ENCODE measurements at places on chromosomes 11 and 22.

DNA sequence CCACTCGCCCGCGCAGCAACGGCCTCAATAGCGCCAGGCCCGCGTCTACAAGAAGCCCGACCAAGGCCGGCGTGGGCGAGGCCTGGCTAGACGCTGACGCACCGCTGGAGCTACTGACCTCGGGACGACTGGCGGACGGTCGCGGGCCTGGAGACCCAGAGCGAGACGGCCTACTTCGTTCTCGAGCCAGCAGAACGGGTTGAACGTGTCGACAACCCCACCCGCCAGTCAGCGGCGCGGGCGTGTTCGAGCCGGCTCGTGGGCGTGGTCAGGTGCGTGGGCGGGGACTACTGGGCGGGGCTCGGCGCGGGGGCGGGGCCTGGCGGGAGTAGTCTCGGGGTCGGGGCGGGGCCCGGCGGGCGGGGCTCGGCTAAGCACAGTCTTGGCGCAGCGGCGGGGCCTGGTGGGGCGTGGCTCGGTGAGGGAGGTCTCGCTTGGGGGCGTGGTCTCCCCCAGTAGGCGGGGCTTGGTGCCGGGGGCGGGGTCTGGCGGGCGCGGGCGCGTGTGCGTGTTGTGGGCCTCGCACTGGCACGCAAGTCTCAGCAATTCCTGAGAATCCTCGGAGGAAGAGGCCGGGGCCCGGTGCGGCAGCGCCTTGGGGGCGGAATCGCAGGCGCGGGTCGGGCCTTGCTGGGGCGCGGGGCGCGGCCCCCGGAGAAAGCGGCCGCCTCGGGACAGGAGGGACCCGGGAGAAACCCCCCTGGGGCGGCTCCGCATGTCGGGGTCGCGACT, at the start of gene RNH1:
Gene RNH1, minus strand, starts transcription at position 248 of the 732 bp plus-strand sequence. CDS start 5,080 bp downstream, outside the sequence.
- DNase-seq: no peak

- peak; percentile 12 for DNase-seq
Observed at GRCh38 chr11:34053161-34053686, 1.7 kb downstream of the CAPRIN1 start.

- DNase-seq: no peak
Observed at GRCh38 chr11:17294033-17294432, 17.5 kb downstream of the NUCB2 start.

GRCh38 chr11:74466916-74467885, at the start of gene KCNE3:
TSS of gene KCNE3 (minus strand) at chr11:74467549. CDS start at chr11:74457563, 9,986 bp downstream.
- DNase-seq: no peak

GRCh38 chr11:86873573-86874083, 73.3 kb downstream of the PRSS23 start:
- no peak for DNase-seq

- no peak for DNase-seq
Observed at GRCh38 chr11:79076526-79077115, 364.2 kb downstream of the TENM4 start.

- DNase-seq: no peak
Observed at GRCh38 chr22:41913842-41914534, 886 bp downstream of the SHISA8 start.

DNA sequence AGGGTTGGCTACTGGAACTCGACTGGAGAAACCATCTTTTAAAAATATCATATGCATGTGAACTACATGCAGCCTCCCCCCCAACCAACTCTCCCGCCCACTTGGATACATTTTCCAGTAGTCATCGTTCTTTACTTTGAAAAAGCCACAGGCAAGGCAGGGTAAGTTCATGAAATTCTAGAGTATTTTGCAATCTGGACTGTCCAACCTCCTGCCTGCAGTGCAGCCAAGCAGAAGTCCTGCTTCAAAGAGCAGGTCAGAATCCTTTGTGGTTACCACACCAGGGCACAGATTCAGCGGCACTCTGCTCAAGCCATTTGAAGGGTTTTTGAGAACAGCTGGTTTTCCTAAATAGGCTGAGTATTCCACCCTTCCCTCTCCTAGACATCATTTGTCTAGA, 12.1 kb downstream of the ELF5 start:
- DNase-seq: no peak

GRCh38 chr11:17740649-17741235, 6.2 kb downstream of the KCNC1 start:
- no peak for DNase-seq

GRCh38 chr11:61892085-61892370, 683 bp upstream of the FADS3 start:
- DNase-seq: no peak

GRCh38 chr11:130369713-130370112, 55.0 kb upstream of the ZBTB44 start:
- DNase-seq: no peak

- no peak for DNase-seq
Observed at GRCh38 chr11:27673979-27674663, 26.1 kb downstream of the BDNF start.

DNA sequence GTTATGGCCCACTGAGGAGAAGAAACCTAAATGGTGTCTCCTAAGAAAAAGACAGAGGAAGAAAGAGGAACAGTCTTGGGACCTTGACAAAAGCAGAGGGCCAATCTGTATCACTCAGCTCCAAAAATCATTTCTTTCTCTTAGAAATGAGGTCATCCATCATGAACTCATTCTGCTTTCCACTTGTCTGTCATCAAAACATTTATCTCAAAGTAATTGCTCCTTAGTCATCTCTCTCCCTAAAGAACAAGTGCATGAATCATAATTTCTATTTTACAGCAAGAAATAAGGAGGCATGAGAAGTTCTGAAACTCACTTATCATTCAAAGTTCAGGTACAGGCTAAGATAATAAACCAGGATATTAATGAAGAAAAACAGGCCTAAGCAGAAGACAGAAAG, 375.6 kb downstream of the KCNA4 start:
- DNase-seq: no peak

- peak; percentile 30 for DNase-seq
Observed at GRCh38 chr22:38513063-38513462, 7.0 kb upstream of the DDX17 start.

GRCh38 chr11:77502346-77502905, 28.5 kb upstream of the PAK1 start:
- no peak for DNase-seq

- DNase-seq: no peak
Observed at GRCh38 chr11:114208377-114208776, 87.8 kb upstream of the NNMT start.

DNA sequence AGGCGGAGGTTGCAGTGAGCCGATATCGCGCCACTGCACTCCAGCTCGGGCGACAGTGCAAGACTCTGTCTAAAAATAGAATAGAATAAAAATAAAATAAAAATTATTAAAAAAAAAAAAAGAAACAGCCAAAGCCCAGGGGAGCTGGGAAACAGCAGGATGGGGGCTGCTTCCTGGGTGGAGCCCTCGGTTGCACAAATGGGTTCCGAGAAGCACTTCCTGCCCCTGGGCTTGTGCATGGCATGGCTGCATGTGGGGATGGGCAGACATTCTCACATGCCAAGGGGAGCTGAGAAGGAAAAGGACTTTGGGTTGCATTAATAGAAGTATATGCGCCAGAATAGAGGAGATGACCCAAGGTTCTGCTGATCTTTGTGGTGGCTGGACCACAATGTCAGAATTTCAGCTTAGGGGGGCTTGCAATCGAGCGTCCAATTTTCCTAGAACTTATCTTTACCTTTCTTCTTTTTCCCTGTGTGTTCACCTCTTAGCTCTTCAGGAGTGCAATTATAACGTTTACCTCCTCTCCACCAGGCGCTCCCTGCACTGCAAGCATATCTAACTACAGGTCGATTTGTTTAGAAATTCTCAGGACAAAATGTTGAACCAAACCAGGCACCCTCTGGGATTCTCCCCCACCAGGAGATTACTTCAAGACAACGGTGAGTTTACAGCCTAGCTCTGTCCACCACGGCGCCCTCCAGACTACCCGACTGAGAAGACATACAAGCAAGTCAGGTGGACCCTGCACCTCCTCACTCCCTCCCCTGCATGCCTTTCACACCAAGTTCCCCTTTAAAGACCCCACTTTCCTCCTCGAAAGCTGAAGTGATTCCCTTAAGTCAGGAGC, 53.2 kb downstream of the SHISAL1 start:
- DNase-seq: no peak

GRCh38 chr11:70493891-70494290, 95.6 kb downstream of the CTTN start:
- DNase-seq: no peak

DNA sequence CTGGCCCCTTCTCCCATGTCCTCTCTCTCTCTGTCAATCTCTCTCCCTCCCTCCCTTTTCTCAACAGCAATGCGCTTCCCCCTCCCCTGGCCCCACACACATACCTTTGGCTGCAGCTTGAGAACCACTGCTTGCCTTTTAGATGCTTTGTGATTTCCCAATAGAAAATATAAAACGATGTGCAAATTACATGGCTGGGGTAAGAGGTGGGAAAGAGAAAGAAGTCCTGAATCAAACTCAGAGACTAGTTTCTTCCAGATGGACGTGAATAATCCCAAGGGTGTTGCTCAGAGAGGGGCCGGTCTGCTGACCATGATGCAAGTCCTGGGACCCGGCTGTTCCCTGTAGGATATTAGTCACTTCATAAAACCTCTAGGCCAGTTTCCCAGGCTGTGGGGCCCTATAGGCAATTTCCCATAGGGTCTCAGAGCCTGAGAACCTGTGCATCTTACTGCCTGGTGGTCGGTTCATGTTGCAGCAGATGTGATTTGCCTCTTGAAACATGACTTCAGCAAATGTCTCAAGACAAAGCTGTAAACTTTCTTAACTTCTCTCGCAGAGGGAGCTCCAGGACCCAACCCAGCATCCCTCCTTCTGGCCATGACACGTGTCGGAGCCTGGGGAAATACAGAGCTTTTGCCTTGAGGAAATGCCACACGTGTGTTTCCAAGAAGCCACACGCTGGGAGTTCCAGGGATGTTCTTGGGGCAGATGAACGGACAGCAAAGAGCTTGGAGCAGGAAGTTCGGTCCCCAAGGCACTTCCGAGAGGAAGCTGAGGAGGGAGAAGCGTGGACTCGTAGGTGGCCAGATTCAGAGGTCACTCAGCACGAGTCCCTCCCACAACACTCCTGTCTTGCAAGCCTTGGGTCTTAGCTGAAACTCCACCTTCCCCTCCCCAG, 34.5 kb upstream of the ETS1 start:
- DNase-seq: no peak

- DNase-seq: no peak
Observed at GRCh38 chr11:96318850-96319249, 24.1 kb downstream of the MAML2 start.

GRCh38 chr11:133955081-133955891, 1.5 kb downstream of the IGSF9B start:
- DNase-seq: no peak

GRCh38 chr11:133503236-133503635, 29.1 kb downstream of the OPCML start:
- DNase-seq: no peak

- DNase-seq: no peak
Observed at GRCh38 chr11:128903248-128904061, 12.3 kb downstream of the KCNJ5 start.

GRCh38 chr22:21690401-21690801, 24.6 kb downstream of the PPIL2 start:
- no peak for DNase-seq

GRCh38 chr11:132610216-132610615, 922.1 kb downstream of the OPCML start:
- no peak for DNase-seq

GRCh38 chr22:47125603-47126002, 363.2 kb downstream of the TBC1D22A start:
- DNase-seq: no peak

DNA sequence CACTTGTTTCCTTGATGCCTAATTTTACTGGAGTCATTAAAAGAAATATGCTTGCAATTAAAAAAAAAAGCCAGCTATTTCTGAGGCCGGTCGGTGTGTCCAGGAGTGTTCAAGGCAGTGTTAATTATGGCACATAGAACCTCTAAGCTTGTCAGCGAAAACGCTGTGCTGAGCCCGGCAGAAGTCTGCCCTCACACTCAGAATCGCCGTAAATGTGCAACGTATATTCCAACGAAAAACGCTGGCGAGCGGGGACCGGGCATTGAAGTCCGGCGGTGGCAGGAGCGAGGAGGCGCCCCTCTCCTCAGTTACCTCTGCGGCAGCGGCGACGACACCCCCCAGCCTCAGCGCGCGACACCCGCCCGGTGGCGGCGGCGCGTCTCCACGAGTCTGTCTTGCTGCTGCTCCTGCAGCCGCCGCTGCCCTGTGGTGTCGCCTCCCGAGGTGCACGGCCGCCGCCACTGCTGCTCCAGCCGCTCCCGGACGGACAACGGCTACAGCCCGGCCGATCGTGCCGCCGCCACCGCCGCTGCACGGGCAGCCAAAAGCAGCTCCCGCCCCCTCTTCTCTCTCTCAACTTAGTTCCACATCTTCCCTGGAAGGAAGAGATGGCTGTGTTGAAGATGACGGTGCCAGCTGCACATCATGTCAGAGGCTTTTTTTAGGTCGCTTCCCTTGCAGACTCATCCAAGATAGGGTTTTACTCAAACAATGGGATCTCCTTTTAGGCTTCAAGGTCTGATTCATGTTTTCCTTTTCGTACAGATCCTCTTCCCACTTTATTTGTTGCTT, 56.0 kb downstream of the JAM3 start:
- DNase-seq: no peak

DNA sequence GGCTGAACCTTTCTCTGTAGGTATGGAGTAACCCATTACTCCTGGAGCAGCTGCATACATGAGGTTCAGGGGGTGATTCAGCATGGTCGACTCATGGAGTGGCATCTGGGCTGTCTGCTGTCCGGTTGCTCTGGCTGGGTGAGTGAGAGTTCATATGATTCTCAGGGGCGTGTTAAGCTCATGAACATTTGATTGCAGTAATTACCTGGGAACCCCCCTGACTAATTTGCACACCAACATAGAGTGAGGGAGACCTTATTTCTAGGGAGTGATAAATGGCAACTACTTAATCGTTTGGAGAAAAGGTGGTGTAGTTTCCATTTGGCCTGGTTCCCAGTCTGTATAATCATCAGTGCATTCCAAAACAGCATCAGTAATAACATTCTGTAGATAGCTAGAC, 661.9 kb downstream of the ETS1 start:
- DNase-seq: no peak

- DNase-seq: no peak
Observed at GRCh38 chr22:20036535-20037392, 15.9 kb downstream of the TANGO2 start.

- no peak for DNase-seq
Observed at GRCh38 chr11:96279896-96280290, 63.1 kb downstream of the MAML2 start.

DNA sequence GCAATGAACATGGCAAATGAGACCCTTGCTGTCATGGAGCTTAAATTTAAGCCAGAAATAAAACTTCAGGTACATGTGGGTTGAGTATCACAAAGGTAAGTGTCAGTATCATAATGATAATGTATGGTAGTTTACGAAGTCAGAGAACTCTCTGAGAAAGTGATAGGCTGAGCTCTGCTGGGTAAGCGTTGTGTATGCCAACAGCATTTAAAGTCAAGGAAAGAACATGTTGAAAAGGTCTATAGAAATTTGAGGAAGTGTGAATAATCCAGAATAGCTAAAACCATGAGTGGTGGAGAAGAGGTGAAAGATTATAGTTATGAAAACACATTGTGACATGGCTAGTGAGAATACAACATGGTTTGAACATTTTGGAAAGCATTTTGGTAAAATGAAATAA, 17.4 kb upstream of the CTSC start:
- no peak for DNase-seq
